Heart right ventricle (tissue), 16 donors: ENCODE measurements at places on chromosomes 12 and 14. TPM values are rescaled to one million over a fixed set of nuclear protein-coding genes. Genes with fewer than 3 reads are reported as not detected.

GRCh38 chr12:104215638-104216297, at the start of gene TXNRD1:
Gene TXNRD1, plus strand, starts transcription at chr12:104215779. Its CDS starts 24 bp downstream, at chr12:104215803.
- no peaks in the 10 kb centered on the region for H3K27me3 ChIP-seq
- peaks cover 12% of the 10 kb centered on the region for H3K4me1 ChIP-seq
- peak within 1 kb of the TSS; percentile 85 for H3K4me3 ChIP-seq
- H3K36me3 ChIP-seq = no peaks in the 10 kb centered on the region

CCDC60 gene
- total RNA-seq = not detected

- peaks cover 49% of the 10 kb centered on the region for H3K4me1 ChIP-seq
- H3K4me3 ChIP-seq = no peak overlapping the region
- H3K27ac ChIP-seq = no peak overlapping the region
- no peaks in the 10 kb centered on the region for H3K27me3 ChIP-seq
- H3K36me3 ChIP-seq = no peaks in the 10 kb centered on the region
Observed at GRCh38 chr12:51898506-51898905, 8.8 kb upstream of the ACVRL1 start.

DNA sequence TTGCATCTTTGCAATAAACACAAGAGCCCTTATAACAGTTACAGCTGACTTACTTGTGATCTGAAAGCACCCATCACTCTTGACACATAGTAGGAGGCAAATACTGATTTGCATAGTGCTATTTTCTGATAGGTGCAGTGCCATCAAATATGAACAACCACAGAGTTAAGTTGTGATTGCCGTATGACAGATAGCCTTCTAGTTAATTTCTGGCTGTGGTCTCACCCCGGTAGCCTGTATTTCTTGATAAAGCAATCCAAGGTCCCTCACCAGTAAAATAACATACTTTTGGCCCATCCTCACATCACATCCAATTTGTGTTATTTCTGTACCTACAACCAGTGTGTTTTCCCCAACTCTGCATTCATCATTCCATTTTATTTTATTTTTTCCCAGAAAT, 23.3 kb upstream of the STYK1 start:
- H3K27me3 ChIP-seq = no peaks in the 10 kb centered on the region
- H3K27ac ChIP-seq = no peak overlapping the region
- no peaks in the 10 kb centered on the region for H3K4me1 ChIP-seq
- no peak overlapping the region for H3K4me3 ChIP-seq

ZC3H10 gene
- 5.4 TPM for total RNA-seq

DRAM1 gene
- 2.7 TPM for total RNA-seq

RNASE3 gene
- not detected for total RNA-seq

DNA sequence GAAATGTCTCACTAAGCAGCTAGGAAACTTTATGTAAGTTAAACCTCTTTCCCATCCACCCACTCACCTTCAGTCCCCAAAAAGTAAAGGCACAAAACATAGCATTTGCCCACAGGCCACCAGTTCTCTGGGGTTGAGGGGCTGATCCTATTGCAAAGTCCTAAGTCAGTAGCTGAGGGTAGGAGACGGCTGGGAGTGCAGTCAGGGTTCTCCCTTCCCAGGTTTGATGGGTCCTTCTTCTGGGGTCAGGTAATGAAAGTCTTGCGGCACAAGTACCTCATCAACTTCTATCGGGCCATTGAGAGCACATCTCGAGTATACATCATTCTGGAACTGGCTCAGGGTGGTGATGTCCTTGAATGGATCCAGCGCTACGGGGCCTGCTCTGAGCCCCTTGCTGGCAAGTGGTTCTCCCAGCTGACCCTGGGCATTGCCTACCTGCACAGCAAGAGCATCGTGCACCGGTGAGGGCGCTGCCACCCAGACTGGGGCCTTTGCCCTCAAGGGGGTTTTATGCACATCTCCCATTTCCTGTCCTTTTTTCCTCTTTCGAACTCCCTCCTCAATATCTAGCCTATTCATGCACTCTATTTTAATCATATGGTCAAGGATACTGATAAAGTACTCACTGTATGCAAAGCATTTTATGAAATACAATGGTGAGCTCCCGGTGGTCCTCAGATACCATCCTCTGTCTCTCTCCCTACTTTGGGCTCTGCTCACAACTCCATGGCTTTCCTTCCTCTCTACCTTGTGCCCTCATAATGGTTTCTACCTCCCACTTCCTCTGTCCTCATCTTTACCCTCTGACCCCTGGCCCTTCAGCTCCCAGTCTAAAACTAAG, 986 bp downstream of the TSSK4 start:
- H3K36me3 ChIP-seq = peaks cover 12% of the 10 kb centered on the region
- H3K27ac ChIP-seq = no peak overlapping the region

- H3K4me3 ChIP-seq = no peak overlapping the region
- H3K27ac ChIP-seq = no peak overlapping the region
- no peaks in the 10 kb centered on the region for H3K27me3 ChIP-seq
- no peak for DNase-seq
- no peaks in the 10 kb centered on the region for H3K4me1 ChIP-seq
Observed at GRCh38 chr14:31362746-31363145, 57.6 kb downstream of the HEATR5A start.

MGAT2 gene
- total RNA-seq = 17.6 TPM

SIRT4 gene
- 4.2 TPM for total RNA-seq

DNA sequence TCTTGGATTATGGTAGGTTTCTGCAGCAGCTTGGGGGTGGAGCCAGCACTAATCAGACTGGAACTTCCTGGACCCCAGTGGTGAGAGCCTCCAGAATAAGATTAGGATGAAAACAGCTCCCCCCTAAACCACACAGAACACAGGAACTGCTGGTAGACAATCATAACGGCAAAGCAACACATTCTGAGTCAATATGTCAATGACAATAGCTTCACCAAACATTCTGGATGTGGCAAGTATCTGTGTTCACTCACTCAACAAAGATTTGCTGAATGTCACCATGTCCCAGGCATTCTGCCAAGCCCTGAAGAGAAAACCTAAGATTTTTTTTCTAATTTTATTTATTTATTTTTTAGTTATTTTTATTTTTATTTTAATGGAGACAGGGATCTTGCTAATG, 65.2 kb downstream of the LRRC74A start:
- H3K27me3 ChIP-seq = no peaks in the 10 kb centered on the region
- H3K4me1 ChIP-seq = no peaks in the 10 kb centered on the region
- no peaks in the 10 kb centered on the region for H3K36me3 ChIP-seq

DNA sequence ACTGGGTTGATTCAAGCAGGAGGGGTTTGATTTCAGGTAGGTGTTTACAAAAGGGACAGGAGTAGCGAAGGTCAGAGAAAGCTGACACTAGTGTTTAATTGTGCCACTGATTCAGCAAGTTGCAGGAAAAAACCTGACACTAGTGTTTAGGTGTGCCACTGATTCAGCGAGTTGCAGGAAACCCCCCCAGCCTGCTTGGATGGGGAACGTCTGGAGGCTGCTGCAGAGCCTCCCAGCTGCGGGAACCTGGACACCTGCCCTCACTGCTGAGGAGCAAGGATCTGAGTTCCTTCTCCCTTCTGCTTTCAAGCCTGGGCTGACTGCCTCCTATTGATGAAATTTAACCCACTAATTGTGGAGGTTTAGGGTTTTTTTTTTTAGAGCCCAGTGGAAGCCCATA, 84.2 kb downstream of the AVPR1A start:
- H3K27me3 ChIP-seq = no peaks in the 10 kb centered on the region
- H3K36me3 ChIP-seq = no peaks in the 10 kb centered on the region
- no peak overlapping the region for H3K4me3 ChIP-seq
- no peak for DNase-seq
- H3K4me1 ChIP-seq = peaks cover 10% of the 10 kb centered on the region

- no peak for DNase-seq
- no peaks in the 10 kb centered on the region for H3K27me3 ChIP-seq
- H3K4me1 ChIP-seq = peaks cover 3% of the 10 kb centered on the region
Observed at GRCh38 chr12:92496790-92497189, 206.0 kb upstream of the PLEKHG7 start.

NINJ2 gene
- total RNA-seq = 8.1 TPM

MANSC1 gene
- total RNA-seq = 11.9 TPM

CLEC14A gene
- total RNA-seq = 27.9 TPM

- no peaks in the 10 kb centered on the region for H3K4me1 ChIP-seq
- H3K4me3 ChIP-seq = no peak overlapping the region
- peak; percentile 76 for DNase-seq
Observed at GRCh38 chr14:102539544-102540314, 30.2 kb upstream of the ANKRD9 start.

AQP2 gene
- not detected for total RNA-seq

ZFP36L1 gene
- 101 TPM for total RNA-seq

DNA sequence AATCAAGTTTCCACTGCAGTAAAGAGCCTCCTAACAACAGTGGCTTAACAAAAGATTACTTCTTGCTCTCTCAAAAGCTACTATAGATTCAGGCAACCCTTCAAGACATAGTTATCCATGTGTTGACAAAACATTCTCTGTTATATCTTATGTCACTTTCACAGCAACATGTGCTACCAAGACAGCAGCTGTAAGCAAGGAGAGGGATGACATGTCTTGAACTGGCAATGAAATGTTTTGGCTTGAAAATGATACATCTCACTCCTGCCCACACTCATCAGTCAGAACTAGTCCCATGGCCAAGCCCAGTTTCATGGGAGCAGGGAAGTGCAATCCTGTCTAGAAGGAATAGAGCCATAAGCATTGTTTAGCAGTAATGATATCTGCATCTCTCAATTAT, 10.7 kb upstream of the GRIN2B start:
- H3K27me3 ChIP-seq = peaks cover 8% of the 10 kb centered on the region
- no peak overlapping the region for H3K27ac ChIP-seq
- no peak for DNase-seq
- H3K36me3 ChIP-seq = no peaks in the 10 kb centered on the region
- no peak overlapping the region for H3K4me3 ChIP-seq

DNA sequence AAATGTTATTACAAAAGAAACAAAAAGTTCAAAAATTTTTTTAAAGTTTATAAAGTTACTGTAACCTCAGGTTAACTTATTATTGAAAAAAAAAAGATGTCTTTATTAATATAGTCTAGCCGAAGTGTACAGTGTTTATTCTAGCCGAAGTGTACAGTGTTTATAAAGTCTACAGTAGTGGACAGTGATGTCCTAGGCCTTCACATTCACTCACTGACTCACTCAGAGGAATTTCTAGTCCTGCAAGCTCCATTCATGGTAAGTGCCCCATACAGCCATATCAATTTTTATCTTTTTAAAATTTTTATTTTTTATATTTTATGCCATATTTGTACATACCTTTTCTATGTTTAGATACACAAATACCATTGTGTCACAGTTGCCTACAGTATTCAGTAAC, 10.4 kb downstream of the ATG2B start:
- H3K4me3 ChIP-seq = no peak overlapping the region
- no peaks in the 10 kb centered on the region for H3K36me3 ChIP-seq
- DNase-seq = no peak
- H3K27me3 ChIP-seq = no peaks in the 10 kb centered on the region
- no peak overlapping the region for H3K27ac ChIP-seq

GRCh38 chr14:37168721-37169120, 3.7 kb downstream of the SLC25A21 start:
- peaks cover 14% of the 10 kb centered on the region for H3K4me1 ChIP-seq
- H3K27ac ChIP-seq = no peak overlapping the region
- DNase-seq = no peak
- H3K36me3 ChIP-seq = no peaks in the 10 kb centered on the region
- H3K27me3 ChIP-seq = no peaks in the 10 kb centered on the region

GRCh38 chr12:76329159-76329558, 19.1 kb downstream of the BBS10 start:
- H3K27me3 ChIP-seq = no peaks in the 10 kb centered on the region
- H3K36me3 ChIP-seq = no peaks in the 10 kb centered on the region
- no peak for DNase-seq
- H3K4me3 ChIP-seq = no peak overlapping the region

EXOC3L4 gene
- total RNA-seq = 0.49 TPM

DENND5B gene
- total RNA-seq = 45.2 TPM

DNA sequence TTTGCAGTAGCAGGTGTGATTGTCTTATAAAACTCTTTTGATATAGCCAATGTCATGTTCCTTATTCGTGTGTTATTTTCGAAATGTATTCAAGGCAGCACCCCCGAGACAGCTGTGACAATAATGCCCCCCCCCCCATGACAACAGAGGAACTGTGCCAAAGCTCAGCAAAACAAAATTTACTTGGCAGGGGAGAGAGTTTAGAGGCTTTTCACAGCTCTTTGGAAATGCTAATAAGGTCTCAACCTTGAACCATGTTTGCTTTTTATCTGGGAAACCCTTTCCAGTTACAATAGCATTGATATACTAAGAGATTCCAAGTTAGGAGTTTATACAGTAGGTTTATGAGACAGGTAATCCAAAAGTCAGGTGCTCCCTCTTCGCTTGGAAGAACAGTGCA, 56.4 kb upstream of the USP44 start:
- H3K4me3 ChIP-seq = no peak overlapping the region
- no peaks in the 10 kb centered on the region for H3K27me3 ChIP-seq
- no peaks in the 10 kb centered on the region for H3K36me3 ChIP-seq

PMCH gene
- total RNA-seq = not detected

DNA sequence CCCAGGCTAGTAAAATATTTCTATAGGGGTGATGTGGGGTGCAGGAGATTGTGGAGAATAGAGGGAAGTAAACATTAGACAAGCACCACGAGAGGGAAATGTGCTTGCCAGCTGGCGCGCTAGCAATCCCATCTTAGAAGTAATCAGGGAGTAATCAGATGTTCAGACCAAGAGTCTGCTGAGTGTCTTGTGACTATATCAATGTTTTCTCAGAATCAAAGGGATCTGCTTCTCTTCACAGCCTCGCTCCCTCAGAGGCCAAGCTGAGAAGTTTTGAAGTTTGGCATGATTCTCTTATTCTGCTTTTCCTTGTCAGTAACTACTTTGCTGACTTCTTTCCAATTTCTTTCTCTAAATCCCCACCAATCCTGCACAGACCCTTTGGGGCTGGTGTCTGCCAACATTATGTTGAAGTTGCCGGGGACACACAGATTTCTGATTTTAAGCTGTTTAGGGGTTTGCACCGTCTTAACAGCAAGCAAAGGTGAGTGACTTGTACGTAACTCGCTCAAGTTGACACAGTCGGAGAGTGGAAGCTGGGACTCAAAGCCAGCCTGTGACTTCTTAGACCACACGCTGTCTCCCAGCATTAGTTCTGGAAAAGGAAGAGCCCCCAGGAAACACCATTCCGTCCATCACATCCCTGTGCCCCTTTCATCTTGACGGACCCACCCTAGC, 22.0 kb upstream of the TSPAN9 start:
- no peaks in the 10 kb centered on the region for H3K27me3 ChIP-seq
- no peaks in the 10 kb centered on the region for H3K36me3 ChIP-seq
- no peak for DNase-seq
- peaks cover 9% of the 10 kb centered on the region for H3K4me1 ChIP-seq

KCNA5 gene
- 5.8 TPM for total RNA-seq

GRCh38 chr12:130478786-130479185, 141.1 kb downstream of the PIWIL1 start:
- H3K4me1 ChIP-seq = no peaks in the 10 kb centered on the region
- H3K4me3 ChIP-seq = no peak overlapping the region
- no peaks in the 10 kb centered on the region for H3K27me3 ChIP-seq
- no peak for DNase-seq
- H3K36me3 ChIP-seq = no peaks in the 10 kb centered on the region
- no peak overlapping the region for H3K27ac ChIP-seq

WNT1 gene
- not detected for total RNA-seq

- peaks cover 14% of the 10 kb centered on the region for H3K27me3 ChIP-seq
- DNase-seq = no peak
- H3K27ac ChIP-seq = no peak overlapping the region
- no peaks in the 10 kb centered on the region for H3K4me1 ChIP-seq
- H3K36me3 ChIP-seq = no peaks in the 10 kb centered on the region
- H3K4me3 ChIP-seq = no peak overlapping the region
Observed at GRCh38 chr14:22218728-22219127, 370.3 kb downstream of the DAD1 start.
